ENCODE measurements at places on chromosomes 5 and 9. TPM values are rescaled to one million over a fixed set of nuclear protein-coding genes. Genes with fewer than 3 reads are reported as not detected.

Gene RICTOR
- 18.3 TPM for total RNA-seq

Gene FOXD1
- total RNA-seq = 18.0 TPM

Gene ZFP2
- total RNA-seq = 0.39 TPM

Gene RASEF
- 0.39 TPM for total RNA-seq

Gene SV2C
- not detected for total RNA-seq

Gene SCGB3A1
- not detected for total RNA-seq

Gene PLPPR1
- total RNA-seq = not detected
